Activated CD8-positive, alpha-beta T cell treated with anti-CD3 and anti-CD28 coated beads for 36 hours (primary cell): ENCODE measurements at places on chromosomes 1 and 21.

DNA sequence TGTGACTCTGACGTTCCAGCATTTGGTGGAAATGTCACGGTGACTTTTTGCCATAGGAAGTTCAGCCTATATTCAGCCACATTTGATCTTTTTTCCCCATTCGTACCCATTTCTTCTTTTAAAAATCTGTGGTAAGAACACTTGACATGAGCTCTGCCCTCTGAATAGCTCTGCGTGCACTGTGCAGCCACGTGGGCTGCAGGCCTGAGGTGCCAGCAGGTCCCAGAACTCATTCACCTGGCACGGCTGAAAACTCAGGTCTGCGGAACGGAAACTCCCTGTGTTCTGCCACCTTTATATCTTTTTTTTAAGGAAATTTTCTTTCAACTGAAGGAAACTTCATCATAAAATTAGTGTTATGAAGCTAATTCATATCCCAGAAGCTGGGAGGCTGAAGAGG is 28.6 kb downstream of the CEP104 start:
- DNase-seq: no peak
- H3K36me3 ChIP-seq: peaks cover 8% of the 10 kb centered on the region
- no peak overlapping the region for H3K4me3 ChIP-seq
- H3K27ac ChIP-seq: no peak overlapping the region

- no peak for DNase-seq
- no peaks in the 10 kb centered on the region for H3K36me3 ChIP-seq
- no peaks in the 10 kb centered on the region for H3K4me1 ChIP-seq
Measured at GRCh38 chr1:27590917-27591508, 12.9 kb downstream of the AHDC1 start.

GRCh38 chr1:241356187-241356518 is 852 bp downstream of the RGS7 start:
- peaks cover 4% of the 10 kb centered on the region for H3K4me1 ChIP-seq
- no peaks in the 10 kb centered on the region for H3K36me3 ChIP-seq
- no peak overlapping the region for H3K4me3 ChIP-seq
- peaks cover 43% of the 10 kb centered on the region for H3K27me3 ChIP-seq
- no peak for DNase-seq

GRCh38 chr1:185453496-185454192 is 136.6 kb upstream of the IVNS1ABP start:
- H3K36me3 ChIP-seq: no peaks in the 10 kb centered on the region
- no peaks in the 10 kb centered on the region for H3K27me3 ChIP-seq
- H3K4me3 ChIP-seq: no peak overlapping the region
- DNase-seq: no peak
- no peaks in the 10 kb centered on the region for H3K4me1 ChIP-seq

DNA sequence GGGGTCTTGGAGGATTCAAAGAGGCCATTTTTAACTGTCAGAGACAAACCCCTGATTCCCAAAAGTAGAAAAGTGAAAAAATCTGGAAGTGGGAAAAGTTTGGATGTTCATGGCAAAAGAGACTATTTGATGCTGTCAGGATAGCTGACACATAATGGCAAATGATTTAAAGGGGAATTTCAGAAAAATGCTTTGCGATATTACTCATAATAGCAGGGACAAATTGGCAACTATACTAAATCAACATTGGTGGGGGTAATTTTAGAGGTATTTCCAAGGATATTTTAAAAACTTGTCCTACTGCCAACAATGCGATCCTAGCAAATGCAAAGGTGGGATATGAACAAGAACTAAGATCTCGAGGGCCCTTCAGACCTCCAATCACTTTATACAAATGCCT is 5.3 kb upstream of the GSTM4 start:
- no peaks in the 10 kb centered on the region for H3K36me3 ChIP-seq
- no peak overlapping the region for H3K4me3 ChIP-seq
- peaks cover 4% of the 10 kb centered on the region for H3K4me1 ChIP-seq
- no peak overlapping the region for H3K27ac ChIP-seq
- DNase-seq: no peak
